ENCODE measurements at places on chromosomes 3 and 15. TPM values are rescaled to one million over a fixed set of nuclear protein-coding genes. Genes with fewer than 3 reads are reported as not detected.

Gene CGNL1
- 0.70 TPM for total RNA-seq

Gene ZNF280D
- 13.9 TPM for total RNA-seq

Gene SLC9C1
- total RNA-seq, result not detected

Gene CHRFAM7A
- total RNA-seq, result 8.2 TPM

Gene MUC20
- total RNA-seq, result 0.74 TPM

Gene GHSR
- total RNA-seq, result not detected

Gene FANCD2OS
- total RNA-seq, result not detected

Gene LACTB
- total RNA-seq, result 30.5 TPM

Gene CCDC13
- total RNA-seq, result 0.61 TPM

Gene INSYN1
- total RNA-seq, result 2.7 TPM

Gene MKRN2OS
- not detected for total RNA-seq

Gene CD96
- not detected for total RNA-seq

Gene SH2D7
- not detected for total RNA-seq

Gene ZKSCAN7
- not detected for total RNA-seq

Gene HIGD2B
- total RNA-seq, result 0.10 TPM

Gene LXN
- total RNA-seq, result 52.3 TPM

Gene MAGEL2
- total RNA-seq, result not detected

Gene LDHAL6B
- total RNA-seq, result not detected

Gene ARGFX
- total RNA-seq, result not detected

Gene DGKG
- total RNA-seq, result 5.8 TPM

Gene SOX14
- total RNA-seq, result not detected

Gene FAM81A
- 13.1 TPM for total RNA-seq

Gene NR2E3
- total RNA-seq, result 0.09 TPM

Gene PLA2G4D
- not detected for total RNA-seq

Gene CPN2
- not detected for total RNA-seq

Gene HRG
- not detected for total RNA-seq

Gene KIF15
- total RNA-seq, result 11.4 TPM

Gene TRIM59
- 8.7 TPM for total RNA-seq

Gene TLR9
- total RNA-seq, result not detected

Gene RTP1
- not detected for total RNA-seq

Gene ERICH6
- total RNA-seq, result 0.07 TPM

Gene TMCO5A
- not detected for total RNA-seq

Gene ZIC4
- not detected for total RNA-seq

Gene CADM2
- 0.27 TPM for total RNA-seq

Gene ATP11B
- 8.7 TPM for total RNA-seq

Gene SI
- not detected for total RNA-seq

Gene TNNC1
- total RNA-seq, result 1.3 TPM

Gene WDR53
- 10.2 TPM for total RNA-seq
